Astrocyte (in vitro differentiated cells and primary cell): ENCODE measurements at places on chromosomes 12 and 14. TPM values are rescaled to one million over a fixed set of nuclear protein-coding genes. Genes with fewer than 3 reads are reported as not detected.
A peak's percentile ranks its signal among the peaks of the same experiment; 100 is the strongest.

DNA sequence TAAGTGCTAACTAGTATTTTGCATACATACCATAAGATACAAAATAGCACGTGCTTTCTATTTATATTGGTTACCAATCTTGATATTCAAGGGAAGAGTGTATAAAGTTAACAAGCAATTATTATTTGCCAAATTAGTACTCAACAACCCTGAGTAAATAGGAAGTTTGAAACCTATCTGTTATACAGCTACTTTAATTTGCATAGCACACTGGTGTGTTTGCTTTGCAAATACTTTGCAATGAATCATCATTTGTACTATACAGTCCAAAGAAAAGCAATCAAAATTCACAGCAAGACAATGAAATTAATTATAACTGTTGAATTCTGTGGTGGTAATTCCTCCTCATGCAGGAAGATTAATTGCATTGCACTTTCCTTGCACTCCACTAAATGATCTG lies 469.1 kb downstream of the PRKD1 start:
- no peaks in the 10 kb centered on the region for H3K27me3 ChIP-seq
- H3K27ac ChIP-seq = no peak overlapping the region
- no peaks in the 10 kb centered on the region for H3K36me3 ChIP-seq
- no peak overlapping the region for H3K4me3 ChIP-seq
- DNase-seq = peak; percentile 30

DNA sequence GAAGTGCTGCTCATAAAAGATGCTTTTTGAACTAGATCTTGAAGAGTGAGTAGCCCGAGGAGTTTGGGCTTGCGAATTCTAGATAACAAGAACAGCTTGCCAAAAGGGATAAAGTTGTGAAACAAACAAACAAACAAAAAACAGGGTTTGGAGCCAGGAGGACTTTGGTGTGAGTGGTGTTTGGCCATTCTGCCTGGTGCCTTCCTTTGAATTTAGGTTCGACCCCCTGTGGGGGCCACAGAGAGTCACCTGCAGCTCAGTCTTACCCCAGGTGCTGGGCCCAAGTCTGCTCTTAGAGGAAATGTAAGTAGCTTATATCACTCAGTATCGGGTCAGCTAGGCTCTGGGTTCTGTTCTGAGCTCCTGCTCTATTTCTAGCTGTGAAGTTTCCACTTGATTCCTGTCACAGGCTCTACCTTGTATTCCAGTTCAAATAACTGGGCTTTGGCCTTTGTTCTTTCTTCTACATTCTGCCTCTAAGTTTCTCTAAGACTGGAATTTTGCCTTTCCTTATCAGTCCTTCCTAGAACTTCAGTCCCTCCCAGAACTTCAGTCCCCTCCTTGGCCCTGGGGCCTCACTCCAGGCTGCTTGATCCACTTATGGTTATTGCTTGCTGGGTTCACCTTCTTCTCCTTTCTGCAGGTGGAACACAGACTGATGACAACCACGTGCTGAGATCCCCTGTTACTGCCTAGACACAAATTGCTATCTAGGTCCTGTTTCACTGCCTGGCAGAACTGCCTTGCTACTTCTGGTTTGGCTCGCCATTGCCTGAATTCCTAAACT lies 20.5 kb upstream of the DUSP6 start:
- peaks cover 44% of the 10 kb centered on the region for H3K4me1 ChIP-seq
- no peak overlapping the region for H3K4me3 ChIP-seq
- DNase-seq = no peak
- H3K27me3 ChIP-seq = no peaks in the 10 kb centered on the region
- H3K27ac ChIP-seq = peak overlapping the region; percentile 0

DNA sequence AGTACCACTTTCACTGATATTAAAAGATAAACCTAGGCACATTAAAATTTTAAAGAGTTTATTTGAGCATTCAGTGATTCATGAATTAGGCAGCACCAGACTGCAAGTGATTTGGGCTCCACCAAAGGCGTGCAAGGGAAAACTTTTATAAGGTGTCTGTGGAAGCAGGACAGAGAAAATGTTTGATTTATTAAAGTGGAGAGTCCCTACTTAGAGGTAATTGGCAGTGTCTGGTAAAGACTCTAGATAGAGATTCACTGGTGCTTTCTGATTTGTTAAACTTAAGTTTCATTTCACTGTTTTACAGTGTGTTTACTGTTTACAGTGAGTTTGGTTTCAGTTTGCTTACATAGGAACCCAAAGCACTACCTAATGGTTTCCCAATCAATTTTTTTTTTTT lies 72.8 kb downstream of the ANKS1B start:
- DNase-seq = no peak
- H3K4me3 ChIP-seq = no peak overlapping the region
- no peaks in the 10 kb centered on the region for H3K36me3 ChIP-seq
- peaks cover 23% of the 10 kb centered on the region for H3K4me1 ChIP-seq

- H3K4me3 ChIP-seq = no peak overlapping the region
- peak overlapping the region; percentile 32 for H3K27ac ChIP-seq
- peaks cover 37% of the 10 kb centered on the region for H3K4me1 ChIP-seq
- H3K27me3 ChIP-seq = no peaks in the 10 kb centered on the region
Observed at GRCh38 chr12:26744697-26745440, 88.1 kb downstream of the ITPR2 start.

DNA sequence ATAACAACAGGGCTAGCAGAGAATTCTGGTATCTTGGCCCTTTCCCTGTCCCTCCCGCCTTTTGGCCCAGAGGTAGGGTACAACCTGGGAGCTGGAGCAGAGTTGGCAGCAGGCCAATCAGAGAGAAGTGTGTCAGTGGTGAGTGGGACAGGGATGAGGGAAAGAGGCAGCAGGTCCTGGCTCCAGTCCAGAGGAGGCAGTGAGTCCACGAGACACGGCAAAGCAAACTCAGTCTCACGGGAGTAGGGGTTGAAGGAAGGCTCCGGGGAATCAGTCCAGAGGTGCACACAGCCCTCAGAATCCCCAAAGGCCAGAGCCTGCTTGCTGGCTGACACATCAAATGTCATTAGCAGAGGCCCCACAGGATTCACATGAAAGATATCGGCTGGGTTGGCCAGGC lies 7.3 kb downstream of the PAN2 start:
- DNase-seq = no peak
- H3K27ac ChIP-seq = no peak overlapping the region
- no peaks in the 10 kb centered on the region for H3K4me1 ChIP-seq
- H3K36me3 ChIP-seq = peaks cover 2% of the 10 kb centered on the region
- no peaks in the 10 kb centered on the region for H3K27me3 ChIP-seq

DNA sequence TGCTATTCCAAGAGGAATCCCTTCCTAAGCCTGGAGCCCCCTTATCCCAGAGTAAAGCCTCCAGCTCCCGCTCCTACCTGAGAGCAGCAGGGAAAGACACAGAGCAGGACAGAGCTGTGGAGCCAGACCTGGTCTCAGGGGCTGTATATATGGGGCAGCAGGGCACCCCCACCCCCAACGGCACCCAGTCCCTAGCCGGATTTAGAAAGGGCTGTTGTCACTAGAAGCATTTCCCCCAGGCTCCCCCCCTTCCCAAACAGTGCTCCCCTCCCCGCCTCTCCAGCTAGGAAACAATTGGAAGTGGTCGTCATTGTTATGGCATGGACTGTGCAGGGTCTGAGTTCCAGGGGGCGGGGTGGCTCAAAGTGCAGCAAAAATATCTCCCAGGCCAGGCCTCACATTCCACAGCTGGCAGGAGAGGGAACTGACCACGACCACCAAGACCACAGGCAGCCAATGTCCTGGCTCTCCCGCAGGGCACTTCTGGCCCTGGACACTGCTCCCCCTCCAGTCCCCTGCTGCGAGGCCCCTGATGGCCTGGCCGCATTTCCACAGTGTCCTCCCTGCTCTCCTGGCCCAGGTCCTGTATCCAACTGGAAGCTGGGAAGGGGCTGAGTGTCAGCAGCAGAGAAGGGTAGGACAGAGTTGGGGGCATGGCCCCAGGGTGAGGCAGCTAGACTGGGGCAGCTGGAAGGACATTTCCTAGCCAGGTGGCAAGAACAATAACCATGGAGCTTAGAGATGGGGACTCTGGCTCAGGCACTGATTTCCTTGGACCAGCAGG lies at the start of gene MYH7:
Gene MYH7, minus strand, starts transcription at position 118 of the 784 bp plus-strand sequence. CDS start 1,928 bp downstream, outside the sequence.
- DNase-seq = no peak
- peaks cover 6% of the 10 kb centered on the region for H3K27me3 ChIP-seq
- H3K4me3 ChIP-seq = no peak within 1 kb of the TSS
- H3K27ac ChIP-seq = no peak within 1 kb of the TSS
- H3K4me1 ChIP-seq = no peaks in the 10 kb centered on the region
- no peaks in the 10 kb centered on the region for H3K36me3 ChIP-seq

GRCh38 chr12:2277492-2278155 lies 224.8 kb downstream of the CACNA1C start:
- H3K36me3 ChIP-seq = no peaks in the 10 kb centered on the region
- H3K4me1 ChIP-seq = no peaks in the 10 kb centered on the region
- H3K4me3 ChIP-seq = no peak overlapping the region
- DNase-seq = no peak
- H3K27ac ChIP-seq = no peak overlapping the region

DNA sequence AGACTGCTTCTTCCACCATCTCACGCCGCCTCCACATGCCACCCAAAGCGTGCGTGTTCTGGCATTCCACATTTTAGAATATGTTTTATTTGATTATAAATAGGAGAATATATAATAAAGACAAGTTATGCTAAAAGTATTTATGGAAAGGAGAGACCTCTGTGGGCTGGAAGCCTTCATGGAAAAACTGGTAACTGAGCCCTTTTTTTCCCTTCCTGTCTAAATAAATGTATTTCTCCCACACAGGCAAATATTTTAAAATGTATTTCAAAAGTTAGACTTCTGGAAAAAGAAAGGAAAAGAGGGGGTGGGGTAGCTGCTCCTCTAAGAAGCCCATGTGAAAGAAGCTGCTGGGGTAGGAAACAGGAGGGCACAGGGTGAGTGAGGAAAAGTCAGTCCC lies 16.1 kb upstream of the NR4A1 start:
- H3K4me3 ChIP-seq = no peak overlapping the region
- no peak for DNase-seq
- H3K4me1 ChIP-seq = peaks cover 18% of the 10 kb centered on the region
- no peaks in the 10 kb centered on the region for H3K27me3 ChIP-seq
- H3K27ac ChIP-seq = no peak overlapping the region

- H3K4me3 ChIP-seq = no peak overlapping the region
- no peak for DNase-seq
- no peak overlapping the region for H3K27ac ChIP-seq
- peaks cover 16% of the 10 kb centered on the region for H3K4me1 ChIP-seq
- H3K36me3 ChIP-seq = no peaks in the 10 kb centered on the region
- H3K27me3 ChIP-seq = no peaks in the 10 kb centered on the region
Observed at GRCh38 chr12:55839345-55840140, 3.2 kb downstream of the MMP19 start.

DNA sequence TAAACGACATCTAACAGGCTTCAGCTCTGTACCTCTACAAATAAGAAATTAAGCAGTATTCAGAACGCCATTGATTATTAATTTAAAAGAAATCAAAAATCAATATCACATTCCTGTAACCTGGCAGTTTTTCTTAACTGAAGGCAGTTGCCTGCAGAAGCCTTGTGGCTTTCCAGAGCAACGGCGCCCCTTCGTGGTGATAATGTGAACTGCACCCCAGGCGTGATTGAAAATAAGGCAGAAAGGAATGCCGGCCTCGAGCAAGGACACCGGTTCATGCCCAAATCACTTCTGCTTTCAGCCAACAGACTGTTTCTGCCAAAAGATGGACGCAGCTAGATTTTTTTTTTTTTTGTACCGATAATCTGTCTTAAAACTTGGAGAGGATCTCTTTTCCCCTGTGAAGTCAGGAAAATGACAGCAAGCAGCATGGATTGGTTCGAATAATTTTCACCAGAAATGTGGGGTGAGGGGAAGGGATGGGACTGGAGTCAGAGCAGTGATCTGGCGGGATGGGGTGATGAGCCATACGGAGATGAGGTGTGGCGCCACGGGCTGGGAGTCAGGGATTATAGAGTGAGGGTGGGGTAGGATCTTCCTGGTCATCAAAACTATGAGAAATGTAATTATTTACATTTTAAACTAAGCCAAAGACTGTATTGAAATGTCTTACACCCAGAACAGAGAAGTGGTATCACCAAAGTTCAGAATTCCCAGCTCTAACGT lies 473.0 kb downstream of the DPF3 start:
- H3K27me3 ChIP-seq = no peaks in the 10 kb centered on the region
- H3K27ac ChIP-seq = no peak overlapping the region
- no peaks in the 10 kb centered on the region for H3K36me3 ChIP-seq
- H3K4me3 ChIP-seq = no peak overlapping the region
- no peaks in the 10 kb centered on the region for H3K4me1 ChIP-seq

DNA sequence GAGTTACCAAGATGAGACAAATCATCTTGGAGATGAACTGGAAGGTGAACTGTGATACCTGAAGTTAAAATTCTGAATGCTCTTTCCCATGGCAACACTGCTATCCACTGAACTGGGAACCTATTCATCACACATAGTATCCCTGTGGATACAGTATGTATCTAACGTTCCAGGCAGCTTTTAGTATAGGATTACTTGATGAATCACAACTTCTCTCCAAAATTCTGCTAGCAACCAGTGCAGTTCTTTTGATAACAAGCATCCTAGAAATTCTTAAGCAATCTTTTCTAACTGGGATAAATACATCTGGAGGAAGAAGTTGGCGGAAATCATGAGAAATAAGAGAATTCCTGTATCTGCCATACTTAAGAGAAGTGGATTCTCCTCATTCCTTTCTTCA lies 66.4 kb downstream of the PAWR start:
- no peaks in the 10 kb centered on the region for H3K27me3 ChIP-seq
- peaks cover 14% of the 10 kb centered on the region for H3K36me3 ChIP-seq
- no peak overlapping the region for H3K27ac ChIP-seq
- no peaks in the 10 kb centered on the region for H3K4me1 ChIP-seq
- peak; percentile 65 for DNase-seq

GRCh38 chr14:89690139-89690538 lies 264.4 kb downstream of the EFCAB11 start:
- H3K27me3 ChIP-seq = no peaks in the 10 kb centered on the region
- DNase-seq = no peak
- H3K36me3 ChIP-seq = no peaks in the 10 kb centered on the region
- H3K4me1 ChIP-seq = no peaks in the 10 kb centered on the region
- H3K27ac ChIP-seq = no peak overlapping the region

GRCh38 chr14:34338056-34338455 lies 124.0 kb downstream of the SPTSSA start:
- DNase-seq = no peak
- H3K4me3 ChIP-seq = no peak overlapping the region
- H3K27ac ChIP-seq = no peak overlapping the region
- H3K27me3 ChIP-seq = no peaks in the 10 kb centered on the region

The IQSEC3 gene
- total RNA-seq = 0.34 and 0.46 TPM in 2 replicates

The MSRB3 gene
- 73.0 and 79.0 TPM in 2 replicates for total RNA-seq

The CFAP54 gene
- 0.62 and 1.1 TPM in 2 replicates for total RNA-seq

The SDSL gene
- total RNA-seq = 9.5 and 10.5 TPM in 2 replicates

The PIWIL1 gene
- total RNA-seq = not detected in 2 replicates
